ENCODE measurements at places on chromosomes 12 and 14.

GRCh38 chr14:103832046-103832445, 15.3 kb downstream of the PPP1R13B start:
- no peak for DNase-seq

DNA sequence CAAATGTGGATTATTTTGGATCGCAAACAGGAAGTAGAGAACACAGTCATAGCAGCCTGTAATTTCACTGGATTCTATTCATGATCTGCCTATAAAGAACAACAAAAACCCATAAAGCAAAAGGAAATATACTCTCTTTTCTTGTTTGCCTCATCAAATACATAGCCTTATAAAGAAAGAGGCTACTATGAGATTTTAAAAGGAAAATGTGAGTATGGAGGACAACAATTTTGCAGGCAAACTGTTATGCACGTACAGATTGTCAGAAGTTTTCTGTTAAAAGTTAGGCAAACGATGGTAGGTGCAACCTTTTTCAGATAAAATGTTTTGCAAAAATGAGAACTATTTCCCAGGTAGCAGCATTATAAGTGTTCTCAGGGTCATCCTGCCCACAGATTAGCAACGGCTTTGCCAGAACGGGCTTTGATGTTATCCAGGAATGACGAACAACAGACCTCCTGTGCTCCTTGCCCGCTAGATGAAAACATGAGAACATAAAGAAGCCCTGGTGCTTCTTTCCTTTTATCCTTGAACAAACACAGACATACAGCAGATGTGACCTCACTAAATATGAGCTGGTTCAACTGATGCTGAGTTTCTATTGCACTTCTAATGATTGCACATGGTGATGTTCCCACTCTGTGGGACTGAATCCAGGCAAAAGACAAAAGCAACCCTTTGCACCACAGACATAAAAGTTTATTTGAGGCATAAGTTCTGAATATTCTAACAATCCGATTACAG, 88.1 kb downstream of the ITPR2 start:
- peak; percentile 91 for DNase-seq

DNA sequence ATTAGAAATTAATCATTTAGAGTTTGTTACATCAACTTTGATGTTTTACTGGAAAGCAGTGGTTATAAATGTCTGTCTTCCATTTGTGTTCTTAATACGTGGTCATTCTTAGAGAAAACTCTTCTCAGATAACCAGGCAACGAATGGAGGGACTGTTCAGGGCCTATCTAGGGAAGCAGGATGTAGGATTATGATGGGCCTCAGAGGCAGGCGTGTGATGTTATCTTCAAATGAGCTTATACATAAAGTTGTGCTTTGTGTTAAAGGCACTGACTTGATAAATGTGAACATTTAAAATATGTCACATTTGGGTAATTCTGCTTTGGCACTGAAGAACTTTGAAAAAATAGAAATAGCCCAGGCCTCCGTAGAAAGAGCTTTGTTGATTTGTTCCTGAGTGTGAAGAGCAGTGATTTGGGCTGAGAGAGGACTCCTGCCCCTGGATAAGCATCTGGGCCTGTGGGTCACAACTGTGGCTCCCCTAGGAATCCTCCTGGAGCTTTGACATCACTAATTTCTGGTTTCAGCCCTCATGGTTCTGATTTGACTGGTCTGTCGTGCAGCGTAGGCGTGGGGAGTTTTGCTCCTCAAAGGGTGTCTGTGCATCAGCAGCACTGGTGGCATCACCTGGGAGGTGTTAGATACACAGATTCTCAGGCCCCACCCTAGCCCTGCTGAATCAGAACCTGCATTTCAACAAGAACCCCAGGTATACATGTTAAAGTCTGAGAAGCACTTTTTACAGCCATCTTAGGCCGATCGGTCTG, 55.4 kb downstream of the SAMD4A start:
- DNase-seq, result no peak

GRCh38 chr14:89428546-89429198, 11.6 kb upstream of the FOXN3 start:
- peak; percentile 42 for DNase-seq

- no peak for DNase-seq
These were observed 283.8 kb downstream of the PAWR start for GRCh38 chr12:79406993-79407392.

DNA sequence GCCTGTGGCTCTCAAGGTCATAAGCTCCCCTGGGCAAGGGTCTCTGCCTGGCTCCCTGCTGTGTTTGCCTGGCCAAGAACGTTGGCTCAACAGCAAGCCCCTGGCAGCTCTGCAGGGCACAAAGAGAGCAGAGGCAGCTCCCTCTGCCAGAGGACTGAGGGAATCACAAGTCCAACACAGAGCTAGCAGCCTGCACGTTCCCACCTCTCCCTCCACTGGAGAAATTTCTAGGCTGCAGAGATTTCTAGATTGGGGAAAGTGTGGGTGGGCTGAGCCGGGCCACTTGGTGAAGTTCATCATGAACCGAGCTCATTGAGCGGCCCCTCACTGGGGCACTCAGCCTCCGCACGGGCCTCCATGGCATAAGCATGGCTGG, 19.8 kb downstream of the ZFYVE21 start:
- no peak for DNase-seq

GRCh38 chr12:100826323-100826722, 31.7 kb downstream of the ANO4 start:
- DNase-seq, result peak; percentile 15

GRCh38 chr12:55681142-55682077, 26.3 kb downstream of the ITGA7 start:
- peak; percentile 99 for DNase-seq

GRCh38 chr12:122961531-122962329, 4.5 kb downstream of the ABCB9 start:
- no peak for DNase-seq

- DNase-seq, result no peak
These were observed 101.8 kb downstream of the LRIG3 start for GRCh38 chr12:58818546-58818945.

- DNase-seq, result no peak
These were observed 177.9 kb downstream of the PHLDA1 start for GRCh38 chr12:75853626-75854025.

- no peak for DNase-seq
These were observed 84.6 kb downstream of the VCPKMT start for GRCh38 chr14:50031602-50032313.

GRCh38 chr12:119052001-119052400, 70.7 kb downstream of the SRRM4 start:
- no peak for DNase-seq

DNA sequence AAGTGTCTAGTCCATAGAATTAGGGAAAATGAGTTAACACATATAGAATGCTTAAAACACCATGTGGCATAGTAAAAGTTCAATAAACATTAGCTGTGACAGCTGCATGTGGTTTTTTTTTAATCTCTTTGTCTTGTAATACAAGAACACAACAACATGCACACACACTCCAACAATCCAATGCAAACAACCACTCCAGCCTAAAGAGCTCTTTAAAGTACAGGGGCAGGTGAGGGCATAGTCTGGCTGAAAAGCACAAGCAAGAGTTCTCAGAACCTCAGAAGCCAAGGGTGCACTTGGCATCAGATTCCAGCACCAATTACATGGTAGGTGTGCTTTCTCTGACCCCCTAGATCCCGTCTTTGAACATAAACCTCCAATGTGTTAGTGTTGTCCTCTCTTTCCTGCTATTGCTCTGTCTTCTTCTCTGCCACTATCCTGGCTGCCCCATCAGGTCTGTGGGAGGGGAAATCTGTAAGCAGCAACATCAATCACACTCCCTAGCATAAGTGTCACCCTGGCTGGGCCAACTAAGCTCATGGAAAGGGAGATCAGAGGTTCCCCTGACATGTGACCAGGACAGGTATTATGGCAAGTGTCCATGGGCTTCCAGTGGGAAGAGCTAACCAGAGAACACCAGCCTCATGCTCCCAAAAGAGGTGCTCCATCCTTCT, 91.0 kb downstream of the SLC8A3 start:
- no peak for DNase-seq

DNA sequence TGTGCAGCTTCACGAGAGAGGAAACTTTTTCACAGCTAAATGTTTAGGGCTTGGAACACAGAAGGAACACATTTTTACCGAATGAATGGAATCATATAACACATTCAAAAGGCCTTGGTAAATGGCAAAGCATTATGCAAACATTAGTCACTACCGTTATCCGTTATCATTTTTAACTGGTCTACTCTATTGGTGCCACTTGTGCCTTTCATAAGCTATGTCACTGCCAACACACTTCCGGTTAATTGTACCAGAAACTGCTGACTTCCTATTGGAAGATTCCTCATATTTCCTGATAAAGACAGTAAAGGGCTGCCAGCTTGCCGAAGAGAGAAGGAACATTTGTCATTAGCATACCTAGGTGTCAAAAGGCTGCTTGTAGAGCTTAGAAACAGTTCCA, 169.2 kb downstream of the APAF1 start:
- no peak for DNase-seq

DNA sequence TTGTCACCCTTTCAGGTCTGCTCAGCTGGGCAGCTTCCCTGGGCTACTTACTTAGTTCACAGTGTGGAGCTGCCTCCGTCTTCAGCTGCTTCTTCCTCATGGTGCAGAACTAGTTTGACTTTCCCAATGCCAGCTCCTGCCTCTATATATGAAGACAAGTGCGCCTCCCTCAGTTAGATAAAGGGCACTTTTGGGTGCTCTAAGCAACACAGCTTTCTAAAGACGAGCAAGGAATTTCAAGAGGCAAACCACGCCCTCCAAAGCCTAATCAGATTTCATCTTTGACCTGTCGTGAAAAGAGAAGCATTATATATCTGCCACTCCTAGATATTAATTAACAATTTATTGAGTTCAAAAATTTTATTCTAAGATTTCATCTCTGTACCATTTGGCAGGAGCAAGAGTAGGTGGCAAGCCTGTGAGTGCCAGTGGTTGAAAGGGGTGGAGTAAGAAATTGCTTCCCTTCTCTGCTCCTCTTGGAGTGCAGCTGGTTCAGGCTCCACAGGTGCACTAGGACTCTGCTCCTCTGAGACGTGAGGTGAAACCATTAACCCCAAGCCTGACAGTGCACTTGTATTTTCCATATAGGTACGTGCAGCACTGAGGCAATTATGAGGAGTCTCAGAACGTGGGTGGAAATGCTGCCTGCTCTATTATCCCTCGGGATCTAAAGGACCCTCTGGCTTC, 2.1 kb upstream of the SLC11A2 start:
- peak; percentile 77 for DNase-seq

- DNase-seq, result peak; percentile 70
These were observed 24.8 kb downstream of the BICDL1 start for GRCh38 chr12:120013659-120014380.

DNA sequence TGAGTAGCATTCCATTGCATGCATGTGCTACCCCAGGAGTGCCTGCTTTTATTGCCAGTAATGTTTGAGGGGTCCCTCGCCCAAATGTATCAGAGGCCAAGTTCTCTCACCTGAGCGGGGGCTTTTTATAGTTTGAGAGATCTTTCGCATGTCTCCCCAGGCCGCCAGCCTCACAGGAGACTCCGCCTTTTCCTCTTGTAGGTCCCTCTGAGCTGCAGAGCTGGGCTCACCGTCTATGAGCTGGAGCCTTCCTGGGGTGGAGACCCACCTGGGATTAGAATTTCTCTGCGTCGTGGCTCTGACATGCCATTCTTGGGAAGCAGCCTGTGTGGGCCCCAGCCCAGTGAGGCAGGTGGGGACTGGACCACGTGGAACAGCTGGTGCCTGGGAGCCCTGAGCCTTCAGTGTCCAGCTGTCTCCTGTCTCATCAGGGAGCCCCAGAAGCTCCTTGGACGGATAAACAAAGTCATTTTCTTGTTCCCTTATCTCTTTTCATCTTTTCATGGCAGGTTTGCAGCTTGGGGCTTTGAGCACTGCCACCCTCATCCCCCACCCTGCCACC, 261.7 kb upstream of the CRY1 start:
- DNase-seq, result no peak

DNA sequence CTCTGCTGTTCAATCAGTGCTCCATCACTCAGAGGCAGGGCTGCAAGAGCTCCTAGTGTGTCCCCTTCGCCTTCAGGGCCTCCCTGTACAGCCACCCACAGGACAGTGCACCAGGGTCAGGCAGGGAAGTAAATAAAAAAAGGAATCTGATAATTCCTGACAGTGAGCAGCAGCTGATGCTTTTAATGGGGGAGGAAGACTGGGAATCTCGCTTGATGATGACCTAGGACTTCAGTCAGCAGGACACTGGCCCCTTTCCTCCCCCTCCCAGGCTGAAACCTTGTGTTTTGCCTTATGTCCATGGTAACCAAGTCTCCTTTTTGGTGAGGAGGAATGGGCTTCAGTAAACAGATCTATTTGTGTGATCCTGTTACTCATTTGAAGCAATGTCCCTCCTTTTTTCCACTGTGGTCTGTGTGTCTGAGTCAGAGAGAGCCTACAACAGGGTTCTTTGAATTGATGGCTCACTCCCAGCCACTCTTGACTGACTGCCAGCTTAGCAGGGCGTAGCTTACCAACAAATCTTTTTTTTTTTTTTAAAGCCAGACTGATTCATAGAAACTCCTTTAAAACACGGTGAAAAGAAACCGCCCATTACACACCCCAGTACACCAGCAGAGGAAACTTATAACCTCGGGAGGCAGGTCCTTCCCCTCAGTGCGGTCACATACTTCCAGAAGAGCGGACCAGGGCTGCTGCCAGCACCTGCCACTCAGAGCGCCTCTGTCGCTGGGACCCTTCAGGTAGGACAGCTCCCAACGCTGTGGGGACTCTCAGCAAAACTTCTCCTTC, at the start of gene EMP1:
Gene EMP1 (plus strand): TSS at position 597 of the 792 bp plus-strand sequence. CDS start 14,785 bp downstream, outside the sequence.
- DNase-seq, result peak; percentile 99

- DNase-seq, result no peak
These were observed 393.7 kb downstream of the BCL11B start for GRCh38 chr14:98878282-98878681.

GRCh38 chr12:52672321-52672933, 7.8 kb downstream of the KRT1 start:
- peak; percentile 88 for DNase-seq

- no peak for DNase-seq
These were observed 91.8 kb upstream of the ATP2B1 start for GRCh38 chr12:89800435-89800834.

DNA sequence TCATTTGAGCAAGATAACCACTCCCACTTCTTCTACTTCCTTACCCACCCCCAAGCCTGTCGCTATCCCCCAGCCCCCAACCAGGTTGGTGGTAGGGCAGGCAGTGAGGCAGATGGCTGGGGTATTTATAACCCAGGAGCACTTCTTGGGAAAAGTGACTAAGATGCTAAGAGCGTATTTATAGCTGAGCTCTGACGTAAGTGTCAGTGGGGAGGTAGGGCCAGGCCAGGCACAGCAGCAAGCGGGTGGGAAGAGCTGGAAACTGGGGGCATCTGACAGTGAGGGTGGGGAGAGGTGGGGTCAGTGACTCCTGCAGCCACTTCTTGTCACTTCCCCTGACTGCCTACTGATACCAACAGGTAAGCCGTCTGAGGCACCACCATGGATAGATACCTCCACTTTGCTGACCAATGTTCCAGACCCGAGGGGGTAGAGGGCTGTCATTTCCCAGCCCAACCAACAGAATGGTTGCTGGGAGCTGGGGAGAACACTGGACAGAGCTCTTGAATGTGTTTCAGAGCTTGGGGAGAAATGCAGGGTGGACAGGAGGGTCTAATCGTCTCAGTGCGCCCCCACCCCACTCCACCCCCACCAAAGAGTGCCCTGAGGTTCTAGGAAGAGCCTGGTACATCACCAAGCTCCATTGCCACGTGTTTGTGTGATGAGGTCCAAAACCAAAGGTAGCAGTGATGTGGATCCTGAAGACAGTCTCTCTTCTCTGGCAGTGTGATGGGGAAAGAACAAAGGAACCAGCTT, 2.7 kb upstream of the INHBE start:
- DNase-seq, result no peak

- no peak for DNase-seq
These were observed 18.0 kb upstream of the BEGAIN start for GRCh38 chr14:100605230-100605629.

GRCh38 chr14:72513965-72514659, 379.8 kb downstream of the DPF3 start:
- peak; percentile 55 for DNase-seq

Measured in SW480 (cell line).